T-helper 1 cell (primary cell): ENCODE measurements at places on chromosomes 1 and 21.

DNA sequence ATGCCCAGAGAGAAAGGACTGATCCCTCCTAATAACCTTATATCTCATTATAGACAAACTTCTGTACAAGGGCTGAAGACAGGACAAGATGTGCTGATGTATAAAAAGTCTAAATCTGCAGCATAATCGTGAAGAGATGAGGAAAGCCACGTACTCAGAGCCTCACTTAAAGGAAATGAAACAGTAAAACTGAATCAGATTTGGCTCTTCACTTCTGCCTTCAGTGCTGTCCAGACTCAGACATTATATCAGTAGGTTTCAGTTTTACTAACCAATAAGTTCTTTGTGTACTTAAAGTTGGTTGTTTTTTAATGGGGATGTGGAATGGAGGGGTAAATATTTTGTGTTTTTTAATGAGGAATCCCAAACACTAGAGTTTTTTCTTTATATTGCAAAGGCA, 45.3 kb upstream of the RGS1 start:
- peak; percentile 73 for DNase-seq

- no peak for DNase-seq
Measured at GRCh38 chr1:23817633-23818032, 7.6 kb downstream of the HMGCL start.

DNA sequence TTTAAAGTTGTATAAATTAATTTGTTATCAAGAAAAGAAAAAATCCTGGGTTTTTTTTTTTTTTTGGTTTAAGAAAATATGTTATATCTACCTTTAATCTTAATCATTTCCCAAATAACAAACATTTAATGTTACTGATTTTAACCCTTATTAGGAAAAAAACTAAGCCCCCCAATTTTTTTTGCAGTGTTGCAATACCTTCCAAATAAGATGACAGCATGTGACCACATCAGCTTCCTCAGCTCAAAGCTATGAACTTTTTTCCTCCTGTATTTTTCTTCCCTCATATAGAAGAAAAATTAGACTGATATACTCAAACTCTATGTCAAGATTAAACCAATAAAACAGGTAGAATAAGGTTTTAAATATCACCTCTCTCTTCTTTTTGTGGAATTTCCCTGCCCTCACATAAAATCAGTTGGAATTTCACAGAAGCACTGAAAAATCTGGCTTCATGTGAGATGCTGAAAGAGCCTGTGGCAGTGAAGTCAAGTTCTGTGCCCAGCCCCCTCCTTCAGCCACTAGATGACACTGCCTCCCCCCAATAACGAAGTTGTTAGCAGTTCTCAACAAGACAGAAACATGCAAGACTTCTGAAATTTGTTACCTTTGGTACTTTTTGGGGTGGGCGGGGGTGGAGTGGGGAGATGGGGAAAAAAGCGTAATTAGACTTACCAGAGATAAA, 9.6 kb upstream of the SMYD2 start:
- no peak for DNase-seq

- no peak for DNase-seq
Measured at GRCh38 chr21:22743085-22743484, 1744.9 kb downstream of the NCAM2 start.

DNA sequence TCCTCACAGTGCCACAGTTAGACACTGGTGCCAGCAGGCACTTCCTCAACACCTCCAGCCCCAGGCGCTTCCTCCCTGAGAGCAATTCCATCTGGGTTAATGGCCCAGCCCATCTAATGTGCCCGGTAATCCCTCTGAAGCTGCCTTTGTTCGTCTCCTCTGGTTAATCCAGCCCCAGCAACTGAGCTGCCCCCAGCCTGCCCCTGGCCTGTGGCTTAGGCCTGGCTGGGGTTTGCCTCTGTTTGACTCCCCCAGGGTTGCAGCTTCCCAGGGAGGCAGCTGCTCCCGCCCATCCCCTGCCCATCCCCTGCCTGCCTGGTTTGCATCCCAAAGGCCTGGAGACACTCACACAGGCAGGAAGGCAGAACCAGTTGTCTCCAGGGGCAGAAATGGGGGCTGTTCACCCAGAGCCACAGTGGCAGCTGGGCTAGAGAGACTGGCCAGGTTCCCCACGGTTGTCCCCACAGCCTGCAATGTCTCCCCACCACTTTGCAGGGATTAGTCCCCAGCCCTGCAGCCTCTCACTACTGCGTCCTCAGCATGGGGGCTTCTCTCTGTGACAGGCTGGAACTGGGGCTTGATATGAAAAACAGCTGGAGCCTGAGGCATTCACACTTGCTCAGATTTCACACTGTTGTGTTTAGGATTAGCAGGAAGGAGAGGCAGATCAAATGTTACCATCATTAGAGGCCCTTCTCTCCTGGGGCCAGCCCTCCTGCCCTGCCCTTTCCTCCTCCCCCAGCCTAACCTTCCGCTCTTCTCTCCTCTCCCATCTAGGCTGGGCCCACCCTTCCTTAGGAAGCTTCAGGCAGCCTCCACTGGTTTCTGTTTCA, 120.2 kb downstream of the TLR5 start:
- DNase-seq, result no peak

DNA sequence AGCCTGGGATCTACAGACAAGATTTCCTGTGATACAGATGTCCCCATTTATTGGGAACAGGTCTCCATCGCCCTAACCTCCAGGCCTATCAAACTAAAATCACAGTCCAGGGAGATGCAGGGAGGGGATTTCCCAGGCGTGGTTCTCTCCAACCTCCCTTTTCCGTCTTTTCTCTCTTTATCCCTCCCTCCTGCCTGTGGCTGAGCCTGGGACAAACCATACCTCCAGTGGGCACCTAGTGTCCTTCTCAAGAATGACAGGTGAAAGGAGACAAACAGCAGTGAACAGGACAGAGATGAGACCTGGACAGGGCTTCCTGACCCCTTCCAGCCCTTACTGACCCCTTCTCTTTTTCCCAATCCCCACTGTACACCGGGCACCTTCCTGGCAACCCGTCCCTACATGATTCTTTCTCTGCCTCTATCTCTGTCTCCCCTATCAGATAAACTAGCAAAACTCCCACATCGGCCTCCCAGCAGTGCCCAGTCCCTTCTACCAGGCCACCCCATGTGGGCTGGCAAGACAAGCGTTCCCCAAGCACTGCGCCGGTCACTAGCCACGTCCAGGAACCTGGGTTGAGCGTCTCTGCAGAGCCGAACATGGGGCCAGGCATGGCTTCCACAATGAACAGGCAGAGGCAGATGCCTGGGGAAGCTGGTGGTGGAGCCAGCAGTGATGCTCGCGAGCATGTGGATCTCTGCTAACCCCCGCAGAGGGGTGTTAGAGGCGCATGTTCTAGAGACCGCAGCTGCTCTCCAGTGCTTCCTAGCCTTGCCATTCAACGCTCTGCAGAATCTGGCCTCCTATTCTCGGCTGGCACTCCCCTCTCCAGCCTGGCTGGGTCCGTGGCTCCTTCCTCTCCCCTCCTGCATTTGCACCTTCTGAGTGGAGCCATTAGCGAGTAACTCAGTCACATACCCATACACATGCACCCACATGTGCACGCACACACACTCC, 54.7 kb downstream of the ELK4 start:
- no peak for DNase-seq

GRCh38 chr1:182493063-182493462, 43.1 kb downstream of the RGSL1 start:
- no peak for DNase-seq

DNA sequence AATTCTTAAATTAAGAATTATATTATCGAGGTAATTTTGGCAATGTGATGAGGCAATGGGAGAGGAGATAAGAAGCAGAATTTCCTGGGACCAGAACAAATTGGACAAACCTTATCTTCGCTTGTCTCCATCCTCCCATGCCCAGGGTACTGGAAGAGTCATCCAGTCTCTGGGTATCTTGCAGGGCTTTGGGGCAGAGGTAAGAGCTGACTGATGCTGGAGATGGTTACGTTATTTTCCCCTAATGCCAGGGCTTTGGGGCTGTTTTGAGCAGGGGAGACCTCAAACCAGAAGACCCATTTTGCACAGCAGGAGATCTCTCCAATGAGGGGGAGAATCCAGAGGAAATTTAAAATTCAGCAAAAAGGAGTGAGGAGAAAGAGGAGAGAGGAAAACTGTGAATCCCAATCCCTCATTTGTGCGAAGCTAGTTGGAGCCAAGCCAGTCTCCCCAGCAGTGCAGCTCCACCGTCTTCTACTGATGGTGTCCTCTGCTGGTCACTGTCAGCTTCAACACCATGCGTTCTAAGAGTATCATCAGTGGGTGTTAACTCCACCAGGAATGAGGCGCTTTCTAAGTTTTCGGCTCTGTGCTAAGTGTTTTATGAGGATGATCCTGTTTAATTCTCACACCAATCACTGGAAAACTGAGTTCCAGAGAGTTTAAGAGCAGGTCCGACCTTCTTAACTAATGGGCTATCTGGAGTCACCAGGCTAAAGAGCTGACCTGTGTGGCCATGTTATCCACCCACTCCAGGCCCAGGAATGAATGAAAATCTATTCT, 86.8 kb upstream of the CD34 start:
- DNase-seq, result peak; percentile 13

DNA sequence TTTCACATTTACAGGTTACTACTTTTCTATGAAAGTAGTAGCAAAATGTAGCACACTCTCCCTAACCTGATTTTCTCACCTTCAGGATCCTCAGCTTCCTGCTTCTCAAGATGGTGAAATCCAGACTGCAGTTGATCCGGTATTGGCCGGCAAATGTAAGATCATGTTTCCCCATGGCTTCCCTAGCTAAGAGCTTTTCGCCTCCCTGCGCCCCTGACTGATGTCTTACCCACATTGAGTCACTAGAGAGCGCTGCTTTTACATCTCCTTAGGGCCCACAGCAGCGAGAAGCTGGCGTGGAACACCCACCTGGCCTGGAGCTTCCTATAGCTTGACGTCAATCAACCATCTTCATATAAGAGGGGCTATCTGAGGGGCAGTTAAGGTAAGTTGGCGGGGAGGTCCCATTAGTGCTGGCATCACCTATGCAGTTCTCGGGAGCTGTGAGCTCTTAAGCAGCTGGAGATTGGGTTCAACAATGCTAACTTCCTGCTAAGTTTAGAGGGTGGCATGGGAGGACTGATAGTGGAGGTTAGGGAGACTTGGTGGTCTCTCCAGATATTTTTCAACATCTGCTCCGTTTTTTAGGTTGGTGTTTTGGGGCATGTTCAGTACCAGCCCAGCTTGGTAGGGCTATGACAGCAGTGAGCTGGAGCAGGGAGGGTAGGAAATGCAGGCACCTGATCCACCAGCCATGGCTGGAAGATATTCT, 5.5 kb downstream of the PTPN7 start:
- peak; percentile 45 for DNase-seq

DNA sequence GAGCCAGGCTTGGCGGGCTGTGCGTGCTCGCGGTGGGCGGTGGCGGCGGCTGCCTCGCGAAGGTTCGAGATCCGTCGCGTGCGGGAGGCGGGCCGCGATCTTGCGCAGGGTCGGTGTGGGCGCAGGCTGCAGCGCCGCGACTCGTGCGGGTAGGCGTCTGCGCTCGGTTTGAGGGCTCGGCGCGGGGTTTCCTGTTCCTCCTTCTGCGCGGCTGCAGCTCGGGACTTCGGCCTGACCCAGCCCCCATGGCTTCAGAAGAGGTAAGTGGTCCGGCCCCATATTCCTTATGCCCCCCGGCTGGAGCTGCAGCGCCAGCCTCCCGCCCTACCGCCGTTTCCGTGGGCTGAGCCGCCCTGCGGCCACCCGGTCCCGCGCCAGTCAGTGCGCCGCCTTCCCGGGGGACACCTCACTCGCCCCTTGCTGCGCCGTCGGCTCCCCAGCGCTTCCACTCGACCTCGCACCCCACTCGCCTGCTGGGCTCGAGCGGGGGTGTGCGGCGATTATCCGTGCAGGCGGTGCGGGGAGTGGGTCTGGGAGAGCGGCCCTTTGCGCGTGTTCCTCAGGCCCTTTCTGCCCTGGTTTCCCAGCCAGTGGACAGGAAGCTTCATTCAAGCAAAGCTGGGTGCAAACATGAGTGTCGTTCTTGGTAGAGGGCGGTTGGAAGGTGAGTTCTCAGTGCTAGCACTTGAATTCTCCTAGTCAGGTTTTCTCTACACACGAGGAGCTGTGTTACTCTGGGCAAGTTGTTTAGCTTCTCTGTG, at the start of gene CACYBP:
Gene CACYBP, plus strand, starts transcription at position 12 of the 761 bp plus-strand sequence. Its CDS starts 234 bp downstream, at position 246.
- DNase-seq, result peak; percentile 37

GRCh38 chr1:1273512-1274298, at the start of gene UBE2J2:
TSS of gene UBE2J2 (minus strand) at chr1:1273854. CDS start at chr1:1267992, 5,862 bp downstream.
- peak; percentile 89 for DNase-seq

DNA sequence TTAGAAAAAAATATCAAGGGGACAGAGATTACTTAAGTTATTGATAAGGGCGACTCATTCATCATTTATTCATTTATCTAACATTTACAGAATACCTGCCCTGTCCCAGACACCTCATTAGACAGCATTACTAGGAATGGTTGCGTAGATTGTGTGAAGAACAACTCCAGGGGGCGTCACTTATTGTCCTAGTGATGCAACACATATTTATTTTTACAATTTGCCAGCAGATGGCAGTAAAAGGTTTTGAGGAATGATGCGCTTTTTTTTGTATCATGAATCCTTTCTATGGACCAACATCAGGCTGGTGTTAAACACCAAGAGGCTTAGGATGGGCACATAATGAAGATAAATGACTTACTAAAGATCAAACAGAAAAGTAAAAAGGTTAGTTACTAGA, 5.5 kb downstream of the NCAM2 start:
- no peak for DNase-seq

GRCh38 chr1:3581296-3582036, 29.8 kb downstream of the MEGF6 start:
- no peak for DNase-seq

- DNase-seq, result no peak
Measured at GRCh38 chr21:38859852-38860251, 54.1 kb downstream of the ETS2 start.
